Bladder microvascular endothelial cell (primary cell): ENCODE measurements at places on chromosomes 1 and 21. TPM values are rescaled to one million over a fixed set of nuclear protein-coding genes. Genes with fewer than 3 reads are reported as not detected.

FCMR gene
- total RNA-seq = not detected in 2 replicates

SETSIP gene
- total RNA-seq = 0.16 TPM in 1 of 2 replicates, not detected in the other

BARHL2 gene
- total RNA-seq = under 0.01 TPM in 1 of 2 replicates, not detected in the other

ZNF648 gene
- not detected in 2 replicates for total RNA-seq

UBL4B gene
- not detected in 2 replicates for total RNA-seq

SPRR2A gene
- total RNA-seq = not detected in 2 replicates

SPRR4 gene
- not detected in 2 replicates for total RNA-seq

ESPN gene
- 2.0 TPM in 1 of 2 replicates, not detected in the other for total RNA-seq

VPS45 gene
- total RNA-seq = 18.6 and 43.3 TPM in 2 replicates

FOXD2 gene
- total RNA-seq = under 0.01 and 0.06 TPM in 2 replicates

PGBD2 gene
- 4.4 and 13.7 TPM in 2 replicates for total RNA-seq

OPTC gene
- total RNA-seq = not detected in 2 replicates

FMOD gene
- 0.65 and 21.8 TPM in 2 replicates for total RNA-seq

FMN2 gene
- total RNA-seq = 0.49 TPM in 1 of 2 replicates, not detected in the other

OR6N1 gene
- total RNA-seq = not detected in 2 replicates

USP24 gene
- 33.8 and 75.6 TPM in 2 replicates for total RNA-seq

PADI2 gene
- total RNA-seq = under 0.01 and 0.38 TPM in 2 replicates

ARL8A gene
- total RNA-seq = 15.9 and 29.1 TPM in 2 replicates

GPA33 gene
- not detected in 2 replicates for total RNA-seq

TCP10L gene
- 0.32 and 0.57 TPM in 2 replicates for total RNA-seq

THEM5 gene
- total RNA-seq = not detected in 2 replicates

SLC2A5 gene
- total RNA-seq = not detected in 2 replicates

INAVA gene
- 0.16 TPM in 1 of 2 replicates, not detected in the other for total RNA-seq

COL11A1 gene
- under 0.01 and 0.25 TPM in 2 replicates for total RNA-seq

KCNE2 gene
- total RNA-seq = not detected in 2 replicates

OR2AK2 gene
- total RNA-seq = not detected in 2 replicates

CDK18 gene
- 0.16 and 0.31 TPM in 2 replicates for total RNA-seq

CD48 gene
- total RNA-seq = not detected in 2 replicates

FLVCR1 gene
- total RNA-seq = 7.8 and 8.6 TPM in 2 replicates

S100A8 gene
- total RNA-seq = not detected in 2 replicates

PLPP3 gene
- 11.5 and 35.7 TPM in 2 replicates for total RNA-seq
